ENCODE measurements at places on chromosomes 6 and 20.

- no peak for DNase-seq
These were observed 3.4 kb downstream of the PTPRT start for GRCh38 chr20:43186312-43186711.

DNA sequence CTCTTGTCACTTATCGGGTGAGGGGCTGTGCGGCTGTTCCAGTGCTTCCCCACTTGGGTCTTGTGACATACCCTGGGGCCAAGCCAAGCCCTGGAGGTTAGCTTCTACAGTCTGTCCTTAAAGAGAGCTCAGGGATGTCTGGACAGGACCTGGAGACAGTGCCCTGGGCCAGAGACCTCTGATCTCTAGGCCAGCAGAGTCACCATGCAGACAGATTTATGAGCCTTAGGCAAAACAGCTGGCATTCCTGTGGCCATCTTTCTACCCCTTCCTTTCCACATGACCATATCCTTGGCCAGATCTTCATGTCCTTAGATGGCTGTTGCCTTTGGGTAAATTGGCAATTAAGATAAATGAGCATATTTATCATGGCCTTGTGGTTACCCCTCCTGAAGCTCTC is 678.6 kb downstream of the MAFB start:
- peak; percentile 64 for DNase-seq

- peak; percentile 38 for DNase-seq
These were observed 258 bp downstream of the PHF10 start for GRCh38 chr6:169723991-169724493.

DNA sequence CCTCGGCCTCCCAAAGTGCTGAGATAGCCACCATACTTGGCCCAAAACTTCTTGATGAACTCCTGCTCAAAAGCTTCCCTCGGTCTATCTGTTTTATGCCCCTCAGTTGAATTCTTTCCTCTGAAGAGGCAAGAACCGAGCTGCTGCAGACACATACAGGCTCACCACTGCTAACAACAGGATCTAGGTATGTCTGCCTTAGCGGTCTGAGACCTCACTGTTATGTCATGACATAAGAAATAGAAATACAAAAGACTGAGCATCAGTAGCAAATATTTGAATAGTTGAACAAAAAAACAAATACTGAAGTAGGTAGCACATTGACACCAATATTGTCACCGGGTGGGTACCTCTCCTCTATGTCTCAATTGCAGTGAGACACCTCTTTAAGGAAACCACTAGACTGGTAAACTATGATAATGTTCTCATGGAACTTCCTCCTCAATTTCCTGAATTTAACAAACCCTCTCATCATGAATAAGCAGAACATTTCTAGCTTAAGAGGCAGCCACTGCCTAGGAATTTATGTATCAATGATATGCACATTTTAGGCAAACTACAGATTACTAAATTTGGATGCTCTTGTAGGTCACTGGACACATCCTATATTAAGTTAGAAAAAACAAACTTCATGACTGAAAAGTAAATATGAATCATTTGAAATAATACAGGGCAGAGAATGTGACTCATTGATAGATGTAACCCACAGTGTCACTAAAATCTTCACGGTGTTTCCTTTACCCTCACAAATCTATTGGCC is 9.4 kb upstream of the STXBP5 start:
- DNase-seq: peak; percentile 75

DNA sequence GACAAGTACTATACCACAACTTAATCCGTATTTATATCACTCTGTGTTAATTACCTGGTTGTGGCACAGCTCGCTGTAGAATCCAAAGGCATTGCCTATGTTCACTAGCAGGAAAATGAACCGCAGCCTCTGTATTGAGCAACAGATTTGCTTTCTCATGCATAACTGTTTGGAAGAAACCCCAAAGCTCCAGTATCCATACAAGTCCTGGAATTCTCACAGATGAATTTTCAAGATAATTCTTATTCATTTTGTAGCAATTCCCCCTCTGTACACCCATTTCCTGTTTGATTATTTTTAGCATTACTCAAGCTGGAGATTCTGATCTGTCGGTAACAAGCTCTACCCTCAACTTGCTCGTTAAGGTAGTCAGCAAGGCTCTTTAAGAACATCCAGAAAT is 63.5 kb downstream of the STMND1 start:
- DNase-seq: peak; percentile 94

DNA sequence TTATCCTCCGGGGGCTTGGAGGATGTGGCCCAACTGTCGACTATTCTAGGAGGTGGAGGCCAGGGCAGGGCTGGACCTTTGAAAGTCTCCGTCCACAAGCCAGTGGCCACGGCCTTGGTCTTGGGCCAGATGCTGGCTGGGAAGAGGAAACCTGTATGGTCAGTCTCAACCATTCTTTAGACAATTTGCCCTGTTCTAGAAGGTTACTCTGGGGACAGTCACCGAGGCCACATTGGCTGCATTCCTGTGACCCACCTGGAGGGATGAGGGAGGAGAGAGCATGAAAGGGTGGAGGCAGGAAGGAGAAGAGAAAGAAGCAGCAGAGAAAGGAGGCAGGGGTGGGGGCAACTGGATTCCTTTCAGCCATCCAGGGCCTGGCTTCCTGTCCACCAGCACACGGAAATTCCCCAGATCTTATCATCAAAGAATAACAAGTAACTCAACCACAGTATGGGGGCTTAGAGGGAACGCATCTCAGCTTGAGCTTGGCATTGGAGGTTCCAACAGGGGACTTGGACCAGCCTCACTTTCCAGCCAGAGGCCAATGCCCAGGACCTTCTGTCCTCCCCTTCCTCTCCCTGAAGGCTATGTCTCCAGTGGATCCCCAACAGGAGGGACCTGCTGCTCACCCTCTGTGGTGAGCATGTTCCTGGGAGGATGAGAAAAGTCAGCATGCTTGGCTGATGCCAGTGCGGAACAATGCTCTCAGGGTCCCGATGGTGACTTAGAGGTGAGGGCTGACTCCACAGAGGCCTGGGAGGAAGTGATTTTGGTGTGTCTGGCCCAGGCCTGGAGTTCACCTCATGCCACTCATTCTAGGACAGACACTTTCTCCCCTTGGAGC is 30.4 kb downstream of the TGM2 start:
- peak; percentile 85 for DNase-seq

Measured in EH (cell line).